ENCODE measurements at places on chromosomes 4 and X.

- DNase-seq = no peak
Observed at GRCh38 chr4:48439988-48440387, 43.2 kb upstream of the SLC10A4 start.

DNA sequence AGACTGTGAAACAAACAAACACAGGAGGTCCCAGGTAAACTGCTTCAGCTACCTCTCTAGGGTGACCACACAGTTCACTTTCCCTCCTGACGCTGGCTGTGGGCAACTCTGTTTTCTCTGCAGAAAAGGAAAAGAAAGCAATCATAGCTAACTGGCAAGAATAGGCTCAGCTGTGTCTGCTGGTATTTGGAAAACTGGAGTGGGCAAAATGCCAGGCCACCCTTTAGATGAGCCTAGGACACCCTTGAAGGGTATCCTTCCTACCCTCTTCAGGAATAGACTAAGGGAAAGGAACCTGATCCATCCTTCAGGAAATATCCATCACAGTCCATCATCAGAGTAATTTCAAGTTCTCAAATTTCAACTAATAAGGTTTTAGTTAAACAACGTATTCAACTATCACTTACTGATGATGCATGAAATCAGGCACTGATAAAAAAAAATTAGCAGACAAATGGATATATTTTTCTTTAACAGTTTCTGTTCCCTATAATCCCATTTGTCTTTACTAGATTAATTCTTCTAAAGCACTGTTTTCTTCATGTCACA lies 60.9 kb downstream of the CAMK2D start:
- no peak for DNase-seq

DNA sequence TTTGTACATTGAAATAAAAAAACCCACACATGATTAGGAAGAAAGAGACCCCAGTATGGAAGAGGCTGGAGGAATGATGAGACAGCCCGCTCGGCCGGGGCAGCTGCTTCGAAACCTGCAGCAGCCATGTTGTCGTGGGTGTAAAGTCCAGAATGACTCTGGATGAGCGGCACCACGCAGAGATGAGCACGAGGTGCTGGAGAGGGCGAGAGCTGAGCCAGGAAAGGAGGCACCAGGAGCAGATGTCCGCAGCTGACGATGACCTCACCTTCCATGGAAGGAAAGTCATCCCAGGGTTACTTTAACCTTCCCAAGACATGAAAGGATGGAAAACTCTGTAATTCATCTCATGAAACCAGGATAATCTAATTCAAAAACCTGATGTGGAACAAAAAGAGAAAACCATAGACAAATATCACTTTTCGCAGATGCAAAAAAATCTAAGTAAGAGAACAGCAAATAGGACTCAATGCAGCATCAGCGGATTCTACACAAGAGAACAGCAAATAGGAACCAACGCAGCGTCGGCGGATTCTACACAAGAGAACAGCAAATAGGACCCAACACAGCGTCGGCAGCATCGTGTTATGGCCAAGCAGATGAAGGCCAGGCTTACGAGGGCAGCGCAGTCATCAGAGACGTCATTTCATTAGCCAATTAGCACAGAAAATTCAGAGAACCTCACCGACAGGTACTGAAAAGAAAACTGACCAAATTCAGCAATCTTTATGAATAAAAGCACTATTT lies 25.9 kb upstream of the SPON2 start:
- no peak for DNase-seq

DNA sequence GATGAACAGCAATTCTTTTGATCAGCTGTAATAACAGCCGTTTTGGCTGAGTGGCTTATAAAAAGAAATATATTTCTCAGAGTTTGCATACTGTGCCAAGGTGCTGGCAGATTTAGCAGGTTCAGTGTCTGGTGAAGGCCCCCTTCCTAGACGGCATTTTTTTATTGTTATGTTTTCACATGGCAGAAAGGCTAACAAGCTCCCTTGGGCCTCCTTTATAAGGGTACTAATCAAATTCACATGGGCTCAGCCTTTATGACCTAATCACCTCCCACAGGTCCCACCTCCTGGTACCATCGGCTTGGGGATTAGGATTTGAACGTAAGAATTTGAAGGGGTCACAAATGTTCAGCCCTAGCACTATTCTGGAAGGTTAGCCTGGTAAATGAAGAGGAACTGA lies 431.9 kb downstream of the SPOCK3 start:
- DNase-seq = no peak

GRCh38 chrX:9233141-9233540 lies 199.2 kb upstream of the FAM9B start:
- no peak for DNase-seq

- no peak for DNase-seq
Observed at GRCh38 chr4:152515678-152516077, 20.2 kb downstream of the FBXW7 start.

- DNase-seq = no peak
Observed at GRCh38 chr4:95232358-95233156, 316.2 kb downstream of the UNC5C start.

DNA sequence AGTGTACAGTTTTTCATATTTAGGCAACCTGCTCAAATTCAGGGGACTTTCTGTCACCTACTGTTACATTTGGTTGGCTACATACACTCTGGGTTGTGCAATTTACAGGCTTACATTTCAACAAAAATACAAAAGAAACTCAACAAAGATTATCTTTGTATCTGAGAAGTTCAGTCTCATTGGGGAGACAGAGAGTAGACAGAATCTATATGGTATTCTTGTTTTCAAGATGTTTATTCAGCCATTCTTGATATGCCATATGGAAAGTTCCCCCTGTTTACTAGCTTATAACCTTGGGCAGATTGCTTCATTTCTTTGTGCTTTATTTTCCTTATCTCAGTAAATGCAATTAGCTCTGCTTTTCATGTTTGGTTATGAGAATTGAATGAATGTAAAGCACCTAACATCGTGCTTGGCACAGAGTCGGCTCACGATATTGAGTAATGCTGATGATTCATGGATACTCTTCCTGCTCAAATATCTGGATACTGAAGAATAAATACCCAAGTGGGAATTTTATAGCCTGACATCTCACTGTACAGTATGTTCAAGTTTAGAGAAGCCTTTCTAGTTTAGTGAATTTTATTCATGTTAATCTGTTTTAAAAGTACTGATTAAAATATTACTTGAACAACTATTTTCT lies 96.5 kb upstream of the PACRGL start:
- DNase-seq = no peak

DNA sequence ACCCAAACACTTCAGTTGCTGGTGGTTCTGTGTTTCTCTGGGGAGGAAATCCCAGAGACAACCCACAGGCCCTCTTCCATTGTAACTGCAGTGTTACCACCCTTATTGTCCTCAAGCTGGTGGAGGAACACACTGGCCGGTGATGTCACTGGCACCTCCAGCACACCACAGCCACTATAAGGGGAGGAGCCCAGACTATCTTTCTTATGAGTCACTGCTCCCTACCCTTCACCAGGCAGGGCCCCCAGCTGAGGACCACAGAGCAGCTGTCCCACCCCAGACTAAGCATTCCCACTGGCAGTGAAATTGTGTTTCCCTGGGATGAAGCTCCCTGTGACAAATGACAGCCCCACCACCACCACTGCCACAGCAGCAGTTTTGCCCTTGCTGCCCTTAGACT lies 171.8 kb upstream of the FGF16 start:
- no peak for DNase-seq

DNA sequence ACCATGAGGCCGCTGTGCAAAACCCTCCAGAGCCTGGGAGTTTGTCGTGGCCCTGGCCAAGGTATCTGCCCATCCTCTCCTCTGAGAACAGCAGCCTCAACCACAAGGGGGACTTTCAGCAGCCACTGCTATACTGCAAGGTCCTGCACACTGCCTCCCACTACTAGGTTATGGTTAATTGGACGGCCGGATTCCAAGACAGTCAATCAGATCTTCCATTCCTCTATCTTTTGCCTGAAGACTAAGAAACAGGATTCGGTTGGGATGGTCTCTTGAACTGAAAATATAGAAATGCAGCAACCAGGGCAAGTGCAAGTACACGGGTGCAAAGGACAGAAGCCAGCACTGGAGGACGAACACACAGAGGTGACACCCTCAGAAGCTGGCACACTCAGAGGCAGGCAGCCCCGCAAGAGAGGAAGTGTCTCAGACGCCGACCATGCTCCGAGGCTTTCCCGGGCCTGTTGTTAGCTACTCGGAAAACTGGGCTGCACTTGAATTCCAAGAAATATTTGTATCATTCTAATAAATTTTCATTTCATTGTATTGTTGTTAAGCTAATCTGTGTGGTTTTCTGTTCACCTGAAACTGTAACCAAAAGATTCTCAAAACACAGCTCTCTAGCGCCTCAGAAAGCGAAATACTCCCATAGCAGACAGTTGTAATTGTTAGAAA lies 63.3 kb downstream of the AFAP1 start:
- DNase-seq = no peak

DNA sequence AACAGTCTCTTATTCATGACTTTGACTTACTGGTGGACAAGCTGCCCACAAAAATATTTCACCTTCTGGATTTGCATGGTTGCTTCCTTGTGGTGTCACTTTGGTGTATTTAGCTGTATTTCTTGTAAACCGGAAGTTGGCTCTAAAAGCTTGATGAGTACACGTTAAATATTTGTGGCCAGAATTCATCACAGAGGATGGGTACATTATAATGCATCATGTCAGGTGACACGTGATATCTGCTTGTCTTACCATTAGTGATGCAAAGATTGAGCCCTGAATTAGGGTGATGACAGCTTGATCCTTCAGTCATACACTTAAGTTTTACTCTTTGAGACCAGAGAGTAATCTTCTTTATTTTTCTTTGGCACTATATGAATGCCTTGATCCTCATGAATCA lies 188.3 kb upstream of the RPS6KA3 start:
- DNase-seq = no peak

DNA sequence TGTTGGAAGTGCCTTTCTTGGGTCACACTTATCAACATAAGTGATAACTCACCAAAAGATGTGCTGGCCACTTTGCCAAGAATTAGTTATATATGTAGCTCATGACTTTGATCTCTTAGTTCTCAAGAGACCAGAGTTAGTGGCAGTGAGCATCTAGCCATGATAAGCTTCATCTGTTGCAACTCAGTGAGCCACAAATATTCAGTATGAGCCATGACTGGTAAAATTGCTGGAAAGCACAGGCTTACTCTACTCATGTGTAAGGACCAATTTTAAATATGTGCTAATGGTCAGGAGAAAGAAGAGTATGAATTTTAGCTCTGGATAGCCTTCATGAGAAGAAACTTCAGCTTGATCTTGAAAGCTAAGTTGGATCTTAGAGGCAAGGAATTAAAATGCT lies 59.4 kb upstream of the TLL1 start:
- DNase-seq = no peak

DNA sequence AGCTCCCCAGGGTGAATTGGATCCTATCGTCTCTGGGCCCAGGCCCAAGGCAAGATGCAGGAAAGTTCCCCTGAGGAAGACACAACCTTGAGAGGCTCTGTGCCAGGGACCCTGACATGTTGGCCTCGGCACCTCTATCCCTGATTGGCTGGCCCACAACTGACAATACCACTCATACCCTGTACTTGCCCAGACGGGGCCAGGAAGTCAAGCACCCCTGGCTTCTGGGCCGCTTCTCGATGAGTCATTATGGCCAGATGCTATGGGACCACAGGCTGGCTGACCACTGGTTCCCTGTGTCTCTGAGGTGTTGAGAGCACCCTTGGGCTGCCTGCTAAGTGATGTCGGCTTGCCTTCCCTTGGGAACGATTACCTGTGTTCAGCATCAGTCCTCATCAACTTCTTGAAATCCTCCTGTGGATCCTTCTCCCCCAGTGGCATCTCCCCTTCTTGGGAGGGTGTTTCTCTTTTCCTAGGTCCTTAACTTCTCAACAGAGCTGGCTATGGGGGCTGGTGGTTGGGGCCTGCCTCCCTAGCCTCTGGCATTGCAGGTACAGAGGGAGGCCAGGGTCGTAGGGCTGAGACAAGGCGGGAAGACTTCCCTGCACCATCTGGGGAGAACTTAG lies 54.5 kb upstream of the MAMLD1 start:
- DNase-seq = no peak

DNA sequence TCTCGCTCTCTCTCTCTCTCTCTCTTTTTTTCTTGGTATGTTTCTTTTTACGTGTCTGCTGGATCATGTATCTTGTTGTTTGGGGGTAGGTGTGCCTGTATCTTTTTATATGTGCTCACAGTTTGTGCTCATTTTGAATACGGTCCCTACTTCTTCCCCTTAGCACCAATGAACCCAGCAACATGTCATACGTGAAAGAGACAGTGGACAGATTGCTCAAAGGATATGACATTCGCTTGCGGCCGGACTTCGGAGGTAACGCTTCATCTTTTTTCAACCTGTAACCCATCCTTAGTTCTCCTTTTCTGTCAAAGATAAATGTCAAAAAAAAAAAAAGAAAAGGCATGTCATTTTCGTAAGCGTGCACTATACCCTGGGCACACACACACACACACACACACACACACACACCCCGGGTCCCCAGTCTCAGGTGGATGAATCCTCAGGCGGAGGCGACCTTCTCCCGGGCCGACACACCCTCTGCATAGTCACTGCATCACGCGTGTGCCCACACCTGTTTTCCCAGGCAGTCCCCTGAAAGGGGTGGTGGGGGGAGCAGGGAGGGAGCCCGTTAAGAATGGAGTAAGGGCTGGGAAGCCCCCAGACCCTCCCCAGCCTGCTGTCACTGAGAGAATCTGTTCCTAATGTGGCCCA lies 511 bp downstream of the GABRB1 start:
- DNase-seq = no peak

DNA sequence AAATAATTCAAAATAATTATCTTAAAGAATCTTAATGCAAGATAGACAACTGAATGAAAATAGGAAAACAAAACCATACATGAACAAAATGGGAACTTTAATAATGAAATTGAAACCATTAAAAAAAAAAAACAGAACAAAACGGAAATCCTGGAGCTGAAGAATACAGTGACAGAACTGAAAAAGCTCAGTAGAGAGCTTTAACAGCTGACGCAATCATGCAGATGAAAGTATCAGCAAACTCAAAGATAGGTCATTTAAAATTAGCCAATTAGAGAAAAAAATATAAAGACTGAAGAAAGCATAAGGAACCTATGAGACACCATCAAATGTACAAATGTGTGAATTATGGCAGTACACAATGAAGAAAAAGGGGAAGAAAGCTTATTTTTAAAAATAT lies 18.8 kb downstream of the SLC25A31 start:
- DNase-seq = no peak

DNA sequence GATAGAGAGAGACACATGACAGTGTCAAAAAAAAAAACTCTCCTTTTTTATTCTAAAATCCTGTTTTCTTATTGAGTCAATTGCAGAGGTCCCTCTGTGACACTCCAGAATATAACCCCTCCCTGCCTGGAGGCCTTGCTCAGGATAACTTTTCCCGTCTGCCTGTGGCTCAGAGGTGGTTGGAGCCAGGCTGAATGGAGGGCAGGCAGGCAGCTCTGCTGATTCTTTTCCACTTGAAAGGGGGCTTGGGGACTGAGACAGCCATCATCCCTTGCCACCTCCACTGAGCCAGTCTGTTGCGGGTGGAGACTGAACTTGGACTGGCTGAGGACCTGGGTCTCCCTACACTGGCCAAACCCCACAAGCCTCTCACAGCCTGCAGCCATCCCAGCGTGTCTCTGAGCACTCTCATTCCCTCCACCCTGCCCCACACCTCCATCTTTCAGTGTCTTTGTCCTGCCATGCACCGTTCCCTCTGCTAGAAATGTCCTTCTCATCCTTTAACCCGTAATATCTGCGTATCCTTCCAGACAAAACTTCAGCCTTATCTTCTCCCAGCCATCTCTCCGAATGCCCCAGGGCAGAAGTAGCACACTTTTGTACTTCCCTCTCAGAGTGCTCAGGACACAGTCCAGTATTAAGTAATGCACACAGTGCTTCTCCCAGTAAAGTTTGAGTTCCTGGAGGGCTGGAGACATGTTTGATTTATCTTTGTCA lies 139.9 kb downstream of the CHIC2 start:
- no peak for DNase-seq

GRCh38 chr4:184143770-184144564 lies 73.7 kb downstream of the ENPP6 start:
- DNase-seq = no peak

All from SHP77 treated with DMSO at 0.1 percent for 48 hours (cell line).